Fibroblast of skin of left quadriceps (primary cell): ENCODE measurements at places on chromosomes 7 and 10.

DNA sequence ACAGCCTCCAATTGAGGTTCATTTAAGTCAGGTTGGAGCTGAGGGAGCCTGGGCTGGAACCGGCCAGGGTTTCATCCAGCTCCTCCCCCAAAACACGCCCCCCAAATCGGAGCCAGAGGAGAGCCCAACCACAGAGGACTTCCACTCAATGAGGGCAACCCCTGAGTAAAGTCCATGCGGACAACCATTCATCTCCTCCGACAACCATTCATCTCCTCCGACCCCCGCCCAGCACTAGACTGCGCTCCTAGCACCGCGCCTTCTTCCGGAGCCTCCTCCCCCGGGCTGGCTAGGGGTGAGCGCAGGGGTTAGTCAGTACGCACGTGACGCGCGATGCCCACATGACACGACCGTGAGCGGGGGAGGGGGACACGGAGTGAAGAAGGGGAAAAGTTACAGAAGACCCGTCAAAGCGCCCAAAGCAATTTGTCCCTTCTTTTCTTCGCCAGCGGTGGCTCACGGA is 1.4 kb downstream of the MAGI2 start:
- DNase-seq: peak; percentile 47

DNA sequence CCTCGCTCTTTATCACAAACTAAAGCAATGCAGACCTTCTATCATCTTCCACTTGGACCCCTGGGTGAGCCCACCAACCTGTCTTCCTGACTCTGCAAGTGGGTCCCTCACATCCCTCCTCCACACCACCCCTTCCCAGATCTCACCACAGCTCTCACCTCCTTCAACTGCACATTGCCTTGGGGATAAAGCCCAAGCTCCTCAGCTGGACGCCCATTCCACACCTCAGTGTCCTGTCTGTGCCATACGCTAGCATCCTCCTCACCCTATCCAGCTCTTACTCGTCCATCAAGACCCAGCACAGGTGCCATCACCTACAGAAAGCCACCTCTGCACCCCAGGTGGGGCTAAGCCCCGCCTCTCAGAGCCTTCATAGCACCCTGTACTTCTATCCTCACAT is 141.0 kb upstream of the LANCL2 start:
- no peak for DNase-seq

- DNase-seq: peak; percentile 42
Observed at GRCh38 chr7:140003913-140004382, 58.8 kb downstream of the PARP12 start.

- no peak for DNase-seq
Observed at GRCh38 chr10:4983615-4984216, 19.9 kb downstream of the AKR1C2 start.

- DNase-seq: no peak
Observed at GRCh38 chr7:142139597-142140400, 28.3 kb downstream of the MGAM2 start.

DNA sequence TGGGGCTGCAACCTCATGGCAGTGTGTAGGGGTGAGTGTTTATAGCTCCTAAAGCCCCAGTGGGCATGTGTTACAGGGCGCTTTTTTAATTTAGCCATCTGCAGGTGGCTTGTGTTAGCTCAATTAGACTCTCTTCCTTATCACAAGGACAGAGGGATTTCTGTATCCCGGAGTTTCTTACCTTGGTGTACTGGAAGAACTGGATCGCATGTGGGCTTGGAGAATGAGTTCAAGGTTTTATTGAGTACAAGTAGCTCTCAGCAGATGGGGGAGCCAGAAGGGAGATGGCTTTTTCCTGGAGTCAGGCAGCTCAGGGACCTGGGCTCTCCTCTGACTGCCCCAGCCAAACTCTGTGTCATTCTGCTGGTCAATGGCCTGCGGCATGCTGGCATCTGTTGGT is 153.5 kb upstream of the C7orf33 start:
- no peak for DNase-seq

GRCh38 chr7:106365252-106366005 is 80.6 kb upstream of the NAMPT start:
- DNase-seq: no peak

DNA sequence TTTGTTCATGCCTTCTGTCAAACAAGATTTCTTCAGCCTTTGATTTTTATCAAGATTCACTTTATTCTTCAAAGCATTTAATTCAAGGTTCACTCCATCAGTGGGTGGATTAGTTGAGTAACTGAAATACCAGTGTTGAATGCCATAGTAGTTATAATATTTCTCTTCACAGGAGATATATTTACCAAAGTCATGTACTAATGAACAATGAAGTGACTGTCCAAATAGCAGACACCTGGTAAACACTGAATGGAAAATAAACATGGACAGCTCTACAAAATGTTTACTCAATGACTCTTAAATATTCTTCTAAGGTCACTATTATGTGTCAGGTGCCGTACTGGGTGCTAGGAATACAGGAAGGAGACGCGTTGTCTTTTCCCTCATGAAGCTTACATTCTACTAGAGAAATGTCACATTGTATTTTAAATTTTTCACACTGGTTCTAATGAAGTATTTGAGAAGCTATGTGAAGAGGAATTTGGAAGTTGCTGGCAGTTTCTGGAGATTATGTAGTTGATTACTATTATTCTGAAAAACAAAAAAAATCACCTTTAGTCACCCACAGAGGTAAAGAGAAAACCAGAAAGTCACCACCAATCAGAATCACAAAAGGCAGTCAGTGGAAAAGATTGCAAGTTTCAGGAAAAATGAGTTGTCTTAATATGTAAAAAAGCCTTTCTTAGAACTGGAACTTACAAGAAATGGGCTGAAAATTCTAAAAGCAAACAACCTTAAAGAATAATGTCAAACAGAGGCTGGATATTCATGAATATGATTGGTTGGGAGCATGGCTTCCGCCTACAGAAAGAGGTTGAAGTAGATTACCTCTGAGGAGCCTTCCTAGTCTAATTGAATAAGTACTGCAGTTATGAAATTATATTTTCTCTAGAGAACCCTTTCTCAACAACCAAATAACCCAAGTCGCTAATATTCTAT is 84.5 kb downstream of the RTKN2 start:
- no peak for DNase-seq

DNA sequence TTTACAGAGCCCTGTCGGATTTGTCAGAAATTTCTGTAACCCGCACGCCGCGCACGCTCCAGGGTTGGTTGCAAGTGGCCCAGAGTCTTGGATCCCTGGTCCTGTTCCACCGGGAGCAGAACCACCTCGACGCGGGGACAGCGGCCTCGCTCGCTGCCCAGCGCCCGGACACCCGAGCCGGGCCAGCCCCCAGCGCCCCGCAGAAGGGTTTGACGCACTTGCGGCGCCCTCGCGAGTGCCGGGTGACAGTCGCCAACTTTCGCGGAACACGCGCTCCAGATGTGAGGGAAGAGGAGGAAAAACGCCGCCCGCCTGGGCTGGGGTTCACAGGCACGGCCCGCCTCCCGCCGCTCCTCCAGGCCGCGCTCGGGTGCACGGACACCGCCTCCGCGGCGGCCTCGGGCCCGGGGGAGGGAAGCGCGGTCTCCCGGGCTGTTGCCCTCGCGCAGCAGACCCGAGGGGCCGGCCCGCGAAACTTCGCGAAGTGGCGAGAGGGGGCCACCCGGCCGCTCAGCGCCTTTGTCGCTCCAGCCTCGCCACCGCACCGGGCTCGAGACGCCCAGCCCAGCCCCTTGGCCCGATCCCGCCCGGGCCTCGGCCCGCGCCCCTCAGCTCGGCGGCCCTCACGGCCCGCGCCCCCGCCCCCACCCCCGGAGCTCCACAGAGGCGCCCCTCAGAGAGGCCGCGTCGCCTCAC is 514 bp downstream of the RNF216 start:
- DNase-seq: no peak

- no peak for DNase-seq
Observed at GRCh38 chr7:781186-781849, 51.0 kb upstream of the SUN1 start.

DNA sequence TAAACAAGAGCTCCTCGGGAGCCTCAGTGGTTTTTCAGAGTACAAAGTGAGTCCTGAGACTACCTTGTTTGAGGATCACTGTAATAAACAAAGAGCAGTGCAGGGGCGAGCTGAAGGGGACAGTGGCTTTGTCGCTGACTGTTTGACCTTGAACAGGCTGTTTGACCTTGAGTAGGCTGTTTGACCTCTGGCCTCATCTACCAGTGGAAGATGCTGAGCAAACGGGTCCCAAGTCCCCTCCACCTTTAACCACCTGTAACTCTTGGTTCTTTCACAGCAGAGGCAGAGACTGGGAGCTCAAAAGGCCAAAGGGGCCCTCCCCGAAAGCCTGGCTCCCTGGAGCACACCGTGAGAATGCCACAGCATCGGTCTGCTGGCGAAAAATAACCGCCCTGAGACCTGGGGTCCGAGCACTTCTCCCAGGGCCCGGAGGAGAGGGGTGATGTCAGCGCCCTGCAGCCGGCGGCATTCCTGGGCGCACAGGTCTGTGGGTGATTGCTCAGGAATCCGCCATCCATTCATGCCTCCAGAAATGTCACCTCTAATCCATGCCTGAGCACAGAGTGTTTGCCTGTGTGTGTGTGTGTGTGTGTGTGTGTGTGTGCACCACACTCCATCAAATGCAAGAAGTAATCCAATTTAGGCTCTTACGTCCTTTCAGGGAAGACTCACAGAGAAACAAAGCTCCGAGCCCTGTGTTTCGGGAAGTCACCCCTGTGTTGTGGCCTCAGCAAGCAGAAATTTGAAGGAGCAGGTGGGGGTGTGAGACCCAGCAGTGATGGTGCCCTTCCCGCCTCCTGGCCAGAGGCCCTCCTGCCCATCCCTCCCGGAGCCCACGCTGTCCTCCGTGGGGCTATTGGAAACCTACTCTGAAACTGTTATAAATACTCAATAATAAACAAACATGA is 66.5 kb downstream of the ASB13 start:
- no peak for DNase-seq

- no peak for DNase-seq
Observed at GRCh38 chr7:36010656-36011587, 142.1 kb upstream of the EEPD1 start.

GRCh38 chr10:65571011-65571570 is 1354.7 kb upstream of the LRRTM3 start:
- DNase-seq: no peak

GRCh38 chr10:58157076-58157766 is 110.5 kb downstream of the IPMK start:
- peak; percentile 99 for DNase-seq

DNA sequence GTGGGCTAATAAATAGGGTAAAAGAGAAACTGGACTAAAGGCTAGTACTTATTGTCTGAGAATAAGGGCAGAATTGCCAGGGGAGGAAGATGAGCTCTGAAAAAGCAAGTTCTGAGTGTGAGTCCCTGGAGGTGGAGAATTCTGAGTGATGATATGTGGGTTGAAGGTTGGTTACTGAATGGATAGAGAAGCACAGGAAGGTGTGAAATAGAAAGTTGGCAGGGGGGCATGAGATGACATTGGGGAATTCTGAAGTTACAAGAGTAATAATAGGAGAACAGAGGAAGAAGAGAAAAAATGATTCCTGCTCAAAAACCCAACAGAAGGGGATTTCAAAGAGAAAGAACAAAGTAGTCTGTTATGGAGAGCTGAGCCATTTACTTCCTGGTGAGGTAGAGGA is 76.9 kb downstream of the PRKCQ start:
- DNase-seq: no peak

- no peak for DNase-seq
Observed at GRCh38 chr7:120320218-120320961, 47.4 kb downstream of the KCND2 start.

- DNase-seq: no peak
Observed at GRCh38 chr7:157291404-157292080, 45.3 kb upstream of the DNAJB6 start.

- no peak for DNase-seq
Observed at GRCh38 chr7:24143547-24143946, 140.4 kb upstream of the NPY start.

- no peak for DNase-seq
Observed at GRCh38 chr10:79094412-79095175, 25.8 kb downstream of the ZMIZ1 start.

- no peak for DNase-seq
Observed at GRCh38 chr10:7329219-7329618, 81.6 kb downstream of the SFMBT2 start.

- DNase-seq: no peak
Observed at GRCh38 chr7:20338285-20338684, 7.6 kb downstream of the ITGB8 start.

GRCh38 chr7:25851332-25852210 is 300.4 kb upstream of the NFE2L3 start:
- peak; percentile 71 for DNase-seq

DNA sequence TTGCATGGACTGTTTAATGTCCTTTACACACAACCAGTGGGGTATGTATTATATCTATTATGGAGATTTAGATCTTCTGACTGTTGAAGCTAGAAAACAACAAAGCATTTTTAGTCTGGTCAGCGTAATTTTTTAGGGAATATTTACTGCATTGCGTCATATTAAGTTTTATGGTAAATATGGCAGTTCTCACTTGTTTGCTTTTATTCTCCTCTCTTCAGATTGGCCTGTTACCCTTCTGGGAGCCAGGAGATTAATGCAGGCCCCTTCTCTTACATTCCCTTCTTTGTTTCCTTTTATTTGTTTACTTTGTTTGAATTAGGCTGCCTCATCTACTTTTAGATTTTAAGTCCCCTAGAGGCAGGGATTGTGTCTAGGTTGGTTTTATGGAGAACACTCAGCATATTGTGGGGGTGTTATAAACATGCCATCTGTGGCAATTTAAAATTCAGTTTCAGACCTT is 13.8 kb downstream of the UBE2D1 start:
- DNase-seq: no peak

- DNase-seq: no peak
Observed at GRCh38 chr10:21733710-21734109, 199.7 kb downstream of the MLLT10 start.

- DNase-seq: no peak
Observed at GRCh38 chr10:35503578-35503977, 101.6 kb upstream of the GJD4 start.

- no peak for DNase-seq
Observed at GRCh38 chr7:150848111-150848510, 4.2 kb upstream of the AOC1 start.

- peak; percentile 100 for DNase-seq
Observed at GRCh38 chr7:134778941-134779740, at the start of gene CALD1. TSS of gene CALD1 (plus strand) at chr7:134779634. CDS start at chr7:134867734, 88,100 bp downstream.

GRCh38 chr10:119494236-119495020 is 48.1 kb downstream of the RGS10 start:
- DNase-seq: no peak

GRCh38 chr10:90977855-90978486 is 57.1 kb upstream of the ANKRD1 start:
- DNase-seq: no peak

DNA sequence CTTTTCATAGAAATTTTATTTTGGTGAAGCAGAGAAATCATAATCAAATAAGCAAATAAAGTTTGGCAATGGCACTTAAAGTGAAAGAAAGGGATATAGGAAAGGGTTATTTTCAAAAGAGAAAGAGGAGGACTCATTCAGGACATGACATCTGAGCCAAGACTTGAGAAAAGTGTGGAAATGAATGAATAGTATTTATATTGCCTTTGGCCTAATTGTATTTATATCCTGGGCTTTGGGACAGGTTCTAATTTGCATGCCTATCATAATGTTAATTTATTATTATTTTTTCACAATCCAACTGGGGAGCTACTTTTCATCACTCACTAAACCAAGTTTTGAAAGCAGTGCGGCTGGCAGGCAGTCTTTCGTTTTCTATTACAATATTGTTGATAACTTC is 376.8 kb downstream of the HGF start:
- no peak for DNase-seq
